ENCODE measurements at places on chromosomes 12 and 14.
A peak's percentile ranks its signal among the peaks of the same experiment; 100 is the strongest.

DNA sequence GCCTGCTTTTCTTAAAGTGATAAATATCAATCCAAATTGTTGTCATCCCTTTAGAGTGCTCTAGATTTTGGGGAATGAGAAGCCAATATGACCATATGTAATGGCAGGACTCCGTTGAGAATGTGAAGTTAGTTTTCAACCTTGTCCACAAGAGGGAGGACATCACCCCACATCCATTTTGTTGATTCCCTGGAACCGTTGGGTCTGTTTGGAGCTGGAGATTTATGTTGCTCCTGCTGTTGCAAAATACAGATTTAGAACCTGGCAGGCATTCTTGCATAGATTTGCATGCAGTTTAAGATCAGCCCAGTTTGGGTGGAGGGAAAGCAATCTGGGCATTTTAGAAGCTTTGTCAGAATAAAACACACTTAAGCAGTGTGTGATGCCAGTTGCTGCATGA, 620.1 kb downstream of the NRXN3 start:
- no peak for DNase-seq

DNA sequence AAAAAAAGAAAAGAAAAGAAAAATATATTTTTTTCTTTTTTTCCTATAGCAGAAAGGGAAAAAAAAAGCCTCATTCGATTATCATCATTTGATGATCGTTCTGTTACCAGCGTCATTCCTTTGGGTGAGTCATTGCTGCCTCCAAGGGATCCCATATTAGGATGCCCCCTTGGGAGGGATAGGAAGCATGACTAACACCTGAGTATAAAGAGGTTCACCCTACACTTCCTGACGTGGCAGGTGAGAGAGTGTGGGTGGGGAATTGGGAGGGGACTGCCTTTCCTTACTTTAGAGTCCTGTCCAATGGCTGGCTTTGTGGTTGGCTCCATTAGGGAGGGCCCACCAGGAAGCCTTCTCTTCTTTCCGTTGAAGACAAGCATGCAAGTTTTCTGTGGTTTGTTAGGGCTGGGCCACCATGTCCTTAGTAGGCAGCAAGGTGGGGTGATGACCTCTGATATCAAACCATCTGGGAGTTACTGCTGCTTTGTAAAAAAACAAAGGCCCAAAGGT, 56.1 kb upstream of the FUT8 start:
- peak; percentile 86 for DNase-seq

- no peak for DNase-seq
Observed at GRCh38 chr14:96058576-96059200, 19.5 kb downstream of the C14orf132 start.

- no peak for DNase-seq
Observed at GRCh38 chr14:68636597-68636996, 156.3 kb downstream of the ZFP36L1 start.

- DNase-seq, result peak; percentile 93
Observed at GRCh38 chr14:73752297-73752992, 38.3 kb upstream of the PNMA1 start.

GRCh38 chr14:33483541-33483940, 467.3 kb downstream of the EGLN3 start:
- DNase-seq, result no peak

DNA sequence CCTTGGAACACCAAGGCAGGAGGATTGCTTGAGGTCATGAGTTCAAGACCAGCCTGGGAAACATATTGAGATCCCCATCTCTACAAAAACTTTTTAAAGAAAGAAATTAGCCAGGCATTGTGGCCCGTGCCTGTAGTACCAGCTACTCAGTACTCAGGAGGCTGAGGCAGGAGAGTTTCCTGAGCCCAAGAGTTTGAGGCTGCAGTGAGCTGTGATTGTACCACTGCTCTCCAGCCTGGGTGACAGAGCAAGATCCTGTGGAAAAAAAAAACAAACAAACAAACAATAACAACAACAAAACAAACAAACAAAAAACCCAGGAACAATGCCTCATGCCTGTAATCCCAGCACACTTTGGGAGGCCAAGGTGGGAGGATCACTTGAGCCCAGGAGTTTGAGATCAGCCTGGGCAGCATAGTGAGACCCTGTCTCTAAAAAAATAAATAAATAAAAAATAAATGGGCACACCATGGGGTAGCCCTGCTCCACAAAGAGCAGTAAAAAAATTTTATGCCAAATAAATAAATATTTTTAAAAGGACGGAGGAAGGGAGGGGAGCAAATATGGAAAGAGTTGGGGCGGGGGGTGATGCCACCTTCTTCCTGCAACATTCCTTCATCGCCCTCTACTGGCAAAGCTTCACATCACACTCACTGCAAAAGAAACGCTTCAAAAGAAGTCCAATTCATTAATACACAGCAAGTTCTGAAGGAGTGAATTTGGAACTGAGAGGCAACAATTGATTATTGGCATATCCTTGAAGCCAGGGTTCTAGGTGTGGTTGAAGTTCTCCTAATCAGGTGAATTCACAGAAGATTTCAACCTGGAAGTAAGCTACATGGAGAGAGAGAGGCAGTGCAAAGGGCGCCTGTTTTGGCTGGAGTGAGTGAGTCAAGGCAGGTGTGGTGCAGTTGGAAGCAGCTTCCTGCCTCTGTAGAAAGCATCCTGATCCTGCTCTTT, 8.8 kb upstream of the GNPTAB start:
- DNase-seq, result peak; percentile 70

- DNase-seq, result peak; percentile 12
Observed at GRCh38 chr12:122975790-122976647, 975 bp downstream of the OGFOD2 start.

DNA sequence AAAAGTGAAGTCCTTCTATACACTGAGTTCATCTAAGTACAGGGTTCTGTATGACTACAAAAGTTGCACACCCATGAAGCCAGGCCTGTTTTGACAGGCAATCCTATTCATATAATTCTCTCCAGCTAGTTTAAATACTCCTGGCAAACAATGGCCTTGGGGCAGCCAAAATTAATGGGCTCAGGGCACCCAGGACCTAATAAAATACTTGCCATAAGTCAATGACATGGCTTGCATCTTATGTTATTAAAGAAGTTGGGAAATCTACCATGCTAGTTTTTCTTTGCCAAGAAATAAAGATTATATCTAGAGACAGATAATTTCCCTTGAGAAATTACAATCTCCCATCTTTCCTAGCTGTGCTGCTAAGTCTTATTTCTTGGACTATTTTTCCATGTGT, 11.1 kb upstream of the TMTC1 start:
- no peak for DNase-seq

DNA sequence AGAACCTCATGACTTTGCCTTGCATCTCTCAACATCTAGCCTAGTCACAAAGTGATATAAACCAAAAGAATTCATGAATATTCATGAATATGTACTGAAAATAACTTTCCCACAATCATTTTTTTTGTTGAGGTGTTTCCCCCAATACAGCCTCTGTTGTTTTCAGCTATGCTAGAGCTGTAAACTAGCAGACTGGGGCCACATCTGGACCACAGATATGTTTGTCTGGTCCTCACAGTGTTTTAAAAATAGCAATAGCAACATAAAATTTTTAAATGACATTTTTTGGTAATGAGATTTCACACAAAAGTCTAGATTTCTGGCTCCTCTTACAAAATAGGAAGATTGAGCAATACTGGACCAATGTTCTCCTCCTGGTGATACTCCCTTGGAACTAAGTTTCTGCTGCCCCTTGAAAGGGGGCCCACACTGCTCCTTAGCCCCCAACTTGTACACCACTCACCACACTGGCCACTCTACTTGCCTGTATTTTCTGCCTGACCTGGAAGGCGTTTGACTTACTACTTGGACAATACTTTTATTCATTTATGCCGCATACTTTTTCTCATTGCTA, 81.2 kb downstream of the BMP4 start:
- DNase-seq, result peak; percentile 41

GRCh38 chr14:104361101-104361591, 218.4 kb upstream of the C14orf180 start:
- no peak for DNase-seq

DNA sequence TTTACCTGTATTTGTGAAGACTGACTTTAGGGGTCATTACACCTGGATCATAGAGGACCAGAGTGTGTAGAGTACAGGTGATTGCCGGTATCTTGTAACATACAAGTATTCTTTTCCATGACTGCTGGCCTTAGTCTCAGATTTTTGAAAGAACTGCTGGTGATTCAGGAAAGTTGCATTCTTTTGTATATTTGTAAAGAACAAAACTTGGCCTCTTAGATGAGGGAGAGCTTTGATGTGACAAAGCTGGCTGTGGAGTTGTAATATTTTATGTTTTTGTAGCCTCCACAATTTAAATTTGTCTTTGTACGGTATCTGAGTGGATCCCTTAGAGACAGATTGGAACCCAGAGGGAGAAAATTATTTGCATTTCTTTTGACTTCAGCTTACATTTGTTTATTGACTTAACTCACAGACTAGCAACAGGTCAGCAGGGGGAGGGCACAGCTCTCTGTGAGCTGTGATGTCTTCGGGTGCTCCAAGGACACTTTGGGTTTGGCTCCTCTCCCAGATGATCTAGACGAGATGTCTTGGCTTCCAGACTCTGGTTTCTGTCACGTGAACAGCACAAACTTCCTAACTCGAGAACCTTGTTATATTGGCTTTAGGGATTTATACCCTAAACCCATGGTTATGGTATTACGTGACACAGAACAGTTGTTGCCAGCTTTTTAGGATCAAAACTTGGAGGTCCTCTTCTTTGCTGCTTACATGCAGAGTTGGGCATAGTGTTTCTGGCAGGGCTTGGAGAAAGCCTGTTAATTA, 65.9 kb downstream of the DAAM1 start:
- DNase-seq, result peak; percentile 98

- no peak for DNase-seq
Observed at GRCh38 chr14:40362856-40363255, 930.6 kb upstream of the FBXO33 start.

- DNase-seq, result no peak
Observed at GRCh38 chr12:11756523-11756922, 107.0 kb downstream of the ETV6 start.

DNA sequence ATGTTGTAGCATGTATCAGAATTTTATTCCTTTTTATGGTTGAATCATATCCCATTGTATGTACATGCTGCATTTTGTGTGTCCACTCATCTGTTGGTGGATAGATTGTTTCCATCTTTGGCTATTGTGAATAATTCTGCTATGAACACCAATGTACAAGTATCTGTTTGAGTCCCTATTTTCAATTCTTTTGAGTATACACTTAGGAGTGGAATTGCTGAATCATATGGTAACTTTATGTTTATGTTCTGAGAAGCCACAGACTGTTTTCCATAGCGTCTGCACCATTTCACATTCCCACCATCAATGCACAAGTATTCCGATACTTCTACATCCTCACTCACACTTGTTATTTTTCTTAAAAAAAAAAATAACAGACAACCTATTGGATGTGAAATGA, 91.5 kb downstream of the ARF6 start:
- DNase-seq, result no peak

GRCh38 chr12:124847113-124848074, 16.3 kb downstream of the SCARB1 start:
- DNase-seq, result no peak

- DNase-seq, result no peak
Observed at GRCh38 chr14:69325646-69326265, 65.8 kb downstream of the GALNT16 start.

DNA sequence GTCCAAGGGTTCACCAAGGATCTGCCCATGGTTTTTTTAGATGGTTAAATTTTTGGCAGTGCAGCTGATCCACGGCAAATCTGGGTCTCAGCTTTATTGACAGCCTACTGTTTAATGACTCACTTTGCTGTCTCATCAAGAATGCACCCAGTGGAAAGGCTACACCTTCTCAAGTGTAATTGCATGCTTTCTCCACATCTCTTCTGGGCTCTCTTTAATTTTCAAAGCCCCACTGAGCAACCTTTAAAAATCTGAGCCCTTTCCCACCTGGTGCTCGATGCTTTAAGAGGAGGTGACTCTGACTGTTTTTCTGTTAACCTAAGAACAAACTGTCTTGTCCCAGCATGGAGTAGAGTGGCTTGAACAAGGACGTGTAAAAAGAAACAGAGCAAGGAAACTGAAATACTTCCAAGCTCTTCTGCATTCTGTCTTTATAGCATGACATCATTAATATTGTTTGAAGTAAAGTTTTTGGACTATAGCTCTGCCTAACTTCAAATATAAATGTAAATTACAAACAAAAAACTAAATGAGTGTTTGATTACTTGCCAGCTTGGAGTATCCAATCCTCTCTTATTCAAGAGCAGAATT, 214.2 kb upstream of the KRR1 start:
- peak; percentile 71 for DNase-seq

- DNase-seq, result no peak
Observed at GRCh38 chr14:105529319-105529568, 2.9 kb downstream of the TMEM121 start.

DNA sequence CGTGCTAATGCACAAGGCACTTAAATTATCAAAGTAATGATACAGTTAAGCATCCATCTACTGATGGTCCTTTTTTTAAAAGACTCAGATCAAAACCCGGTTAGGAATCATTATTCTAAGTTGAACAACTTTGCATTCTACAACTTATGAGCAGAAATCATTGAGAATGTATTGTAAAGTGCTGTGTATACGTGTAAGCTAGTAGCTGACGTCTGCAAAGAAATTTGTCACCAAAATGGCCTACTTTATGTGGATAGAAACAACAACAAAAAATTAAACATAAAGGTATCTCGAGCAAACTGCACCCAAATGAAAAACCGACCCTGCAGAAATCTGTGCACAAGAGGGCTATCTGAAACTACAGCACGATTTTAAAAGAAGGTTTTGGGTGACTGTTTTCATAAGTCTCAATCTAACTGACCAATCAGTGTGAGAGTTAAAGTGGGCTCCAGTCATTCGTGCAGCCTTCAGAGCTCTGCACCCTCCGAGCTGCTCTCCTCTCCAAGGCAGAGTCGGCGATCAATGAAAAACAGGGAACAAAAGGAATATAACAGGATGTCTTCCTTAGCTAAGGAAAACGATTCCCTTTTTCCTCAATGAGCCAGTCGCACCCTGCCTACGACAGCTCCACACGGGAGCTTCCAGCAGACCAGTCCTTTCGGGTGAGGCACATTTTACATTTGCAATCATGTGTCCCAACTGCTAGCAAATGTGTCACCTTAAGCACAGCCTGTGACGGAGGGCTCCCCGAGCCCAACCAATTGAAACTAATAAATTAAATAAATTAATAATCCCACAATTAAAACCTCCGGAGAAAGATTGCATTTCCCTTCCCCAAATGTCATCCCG, 200.7 kb upstream of the FOXN3 start:
- peak; percentile 71 for DNase-seq

GRCh38 chr14:83196236-83196635, 1662.6 kb upstream of the SEL1L start:
- DNase-seq, result no peak

- peak; percentile 85 for DNase-seq
Observed at GRCh38 chr12:115660211-115660805, 617.2 kb downstream of the MED13L start.

GRCh38 chr12:65121956-65122469, 908 bp upstream of the WIF1 start:
- DNase-seq, result no peak

GRCh38 chr12:58811346-58811745, 109.0 kb downstream of the LRIG3 start:
- DNase-seq, result no peak

- DNase-seq, result no peak
Observed at GRCh38 chr14:35412272-35413056, 7.9 kb upstream of the NFKBIA start.

GRCh38 chr14:103250181-103250580, 83.9 kb upstream of the EIF5 start:
- DNase-seq, result no peak
